ENCODE measurements at places on chromosomes 7 and 10. TPM values are rescaled to one million over a fixed set of nuclear protein-coding genes. Genes with fewer than 3 reads are reported as not detected.

Gene RARRES2
- total RNA-seq: 124 TPM

Gene ANK3
- 230 TPM for total RNA-seq

Gene IDE
- 22.1 TPM for total RNA-seq

Gene PLCE1
- 67.9 TPM for total RNA-seq

Gene MMD2
- not detected for total RNA-seq
